ENCODE measurements at places on chromosomes 1 and 21. TPM values are rescaled to one million over a fixed set of nuclear protein-coding genes. Genes with fewer than 3 reads are reported as not detected.

GRCh38 chr1:38758820-38759219 is 100.8 kb downstream of the RRAGC start:
- no peak for DNase-seq
- no peaks in the 10 kb centered on the region for H3K4me1 ChIP-seq
- H3K27ac ChIP-seq: no peak overlapping the region
- no peaks in the 10 kb centered on the region for H3K36me3 ChIP-seq
- no peaks in the 10 kb centered on the region for H3K27me3 ChIP-seq

DNA sequence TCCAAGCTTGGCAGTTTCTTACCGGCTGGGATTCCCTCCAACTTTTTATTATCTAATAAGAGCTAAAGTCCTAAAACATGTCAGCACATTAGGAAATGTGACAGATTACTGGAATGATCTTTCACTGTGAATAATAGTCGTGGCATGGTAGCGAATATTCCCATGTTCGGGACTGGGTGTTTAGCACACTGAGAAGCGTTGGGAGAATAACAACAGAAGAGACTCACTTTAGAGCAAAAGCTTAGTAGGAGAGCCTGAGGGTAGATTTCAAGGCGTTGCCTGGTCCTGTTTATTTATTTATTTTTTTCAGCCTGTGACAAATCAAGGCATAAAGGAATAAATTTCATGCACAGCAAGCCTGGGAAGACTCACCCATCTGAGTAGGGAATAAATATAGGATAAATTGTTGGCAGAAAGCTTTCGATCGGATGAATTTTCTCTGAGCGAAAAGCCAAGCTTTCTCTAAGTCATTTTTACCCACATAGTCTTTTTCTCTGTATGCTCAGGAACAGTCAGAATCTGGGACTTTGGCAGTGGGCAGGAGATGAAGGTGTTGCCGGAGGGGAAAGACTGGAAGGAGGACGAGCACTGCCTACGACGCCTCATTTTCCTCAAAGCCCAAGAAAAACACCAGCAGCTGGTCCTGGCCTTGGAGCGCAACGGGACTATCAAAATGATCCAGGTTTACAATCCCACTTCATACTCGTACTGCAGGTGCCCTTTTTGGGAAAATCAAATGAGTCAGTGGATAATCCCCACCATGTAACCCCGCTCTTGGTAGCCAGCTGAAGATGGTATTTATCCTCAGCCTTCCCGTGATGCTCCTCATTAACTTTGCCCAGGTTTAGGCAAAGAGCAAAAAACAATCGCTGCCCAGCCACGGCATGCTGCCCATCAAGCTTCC is 97.2 kb downstream of the WDR64 start:
- no peaks in the 10 kb centered on the region for H3K36me3 ChIP-seq
- H3K27me3 ChIP-seq: no peaks in the 10 kb centered on the region
- H3K4me3 ChIP-seq: no peak overlapping the region
- no peak overlapping the region for H3K27ac ChIP-seq
- DNase-seq: no peak
- no peaks in the 10 kb centered on the region for H3K4me1 ChIP-seq

The ILDR2 gene
- 8.5 TPM for total RNA-seq

DNA sequence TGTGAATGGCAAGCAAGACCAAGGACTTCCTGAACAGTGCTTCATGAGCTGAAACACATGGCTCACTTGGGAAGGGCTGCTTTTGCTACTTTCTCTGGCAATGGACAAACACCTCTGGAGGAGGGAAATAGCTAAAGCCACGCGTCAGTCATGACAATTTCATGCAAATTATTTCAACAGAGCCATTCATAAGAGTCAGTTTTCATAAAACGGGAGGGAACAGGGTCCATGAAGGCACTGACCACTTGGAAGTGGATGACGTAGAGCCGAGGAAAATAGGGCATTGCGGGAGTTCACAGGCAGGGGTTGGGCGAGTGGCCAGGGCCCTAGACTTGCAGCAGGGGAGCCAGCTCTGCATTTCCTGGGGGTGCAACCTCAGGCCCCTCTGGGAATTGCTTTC is 43.9 kb downstream of the SDC3 start:
- H3K4me1 ChIP-seq: no peaks in the 10 kb centered on the region
- no peaks in the 10 kb centered on the region for H3K27me3 ChIP-seq
- H3K36me3 ChIP-seq: no peaks in the 10 kb centered on the region
- DNase-seq: no peak

DNA sequence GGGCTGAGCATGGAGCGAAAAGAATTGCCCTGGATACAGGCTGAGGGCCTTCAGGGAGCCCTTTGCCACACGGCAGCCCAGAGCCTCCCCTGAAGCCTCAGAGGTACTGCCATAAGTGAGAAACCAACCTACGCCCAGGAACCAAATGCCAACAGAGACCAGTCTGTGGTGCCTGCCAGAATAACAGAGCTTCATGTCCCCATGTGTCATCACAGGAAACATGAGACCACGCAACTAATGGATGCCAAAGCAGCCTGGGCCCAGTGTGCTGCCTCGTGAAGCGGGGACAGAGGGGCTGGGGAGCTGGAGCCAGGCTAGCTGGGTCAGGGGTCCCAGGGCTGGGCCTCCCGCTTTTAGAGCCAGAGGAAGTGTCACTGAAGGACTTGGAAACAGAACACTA is 18.7 kb upstream of the STUM start:
- H3K36me3 ChIP-seq: no peaks in the 10 kb centered on the region
- H3K4me3 ChIP-seq: no peak overlapping the region
- H3K27me3 ChIP-seq: no peaks in the 10 kb centered on the region
- no peak overlapping the region for H3K27ac ChIP-seq
- no peak for DNase-seq

The FAM72D gene
- total RNA-seq: not detected

GRCh38 chr1:79499541-79499940 is 493.0 kb upstream of the ADGRL4 start:
- no peaks in the 10 kb centered on the region for H3K27me3 ChIP-seq
- H3K27ac ChIP-seq: no peak overlapping the region
- DNase-seq: no peak
- H3K4me3 ChIP-seq: no peak overlapping the region
- H3K36me3 ChIP-seq: no peaks in the 10 kb centered on the region

DNA sequence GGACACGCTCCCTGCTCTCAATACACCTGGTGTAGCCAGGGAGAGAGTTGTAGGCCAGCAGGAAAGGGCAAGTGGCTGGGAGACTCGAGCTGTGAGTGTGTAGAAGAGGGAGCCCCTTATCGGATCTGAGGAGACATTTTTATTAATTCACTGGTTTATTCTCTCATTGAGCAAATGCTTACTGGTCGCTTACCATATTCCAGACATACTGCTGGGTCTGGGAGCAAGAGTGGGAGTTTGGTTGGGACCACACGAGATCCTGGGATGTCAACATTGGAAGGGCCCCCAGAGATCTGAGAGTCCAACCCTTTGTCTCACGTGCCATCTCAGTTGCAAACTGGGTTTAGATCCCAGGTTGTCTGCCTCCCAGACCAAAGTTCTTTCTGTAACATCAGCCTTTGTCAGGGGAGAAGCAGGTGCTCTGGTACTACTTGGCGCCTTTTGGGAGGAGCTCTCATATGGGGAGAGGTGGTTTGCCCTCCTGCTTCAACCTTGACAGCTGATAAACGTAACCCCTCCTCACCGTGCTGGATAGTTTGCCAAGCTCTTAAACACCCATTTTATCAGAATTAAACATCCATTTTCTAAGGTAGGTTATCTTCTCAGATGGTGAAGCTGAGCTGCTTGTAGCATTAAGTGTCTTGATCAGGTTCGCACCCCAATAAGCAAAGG is 742 bp downstream of the TMEM222 start:
- DNase-seq: no peak
- H3K4me3 ChIP-seq: peak overlapping the region; percentile 83
- peak overlapping the region; percentile 93 for H3K27ac ChIP-seq

- H3K27ac ChIP-seq: no peak overlapping the region
- H3K4me1 ChIP-seq: no peaks in the 10 kb centered on the region
- H3K36me3 ChIP-seq: no peaks in the 10 kb centered on the region
- H3K27me3 ChIP-seq: no peaks in the 10 kb centered on the region
Measured at GRCh38 chr1:163796394-163796821, 474.7 kb downstream of the NUF2 start.

DNA sequence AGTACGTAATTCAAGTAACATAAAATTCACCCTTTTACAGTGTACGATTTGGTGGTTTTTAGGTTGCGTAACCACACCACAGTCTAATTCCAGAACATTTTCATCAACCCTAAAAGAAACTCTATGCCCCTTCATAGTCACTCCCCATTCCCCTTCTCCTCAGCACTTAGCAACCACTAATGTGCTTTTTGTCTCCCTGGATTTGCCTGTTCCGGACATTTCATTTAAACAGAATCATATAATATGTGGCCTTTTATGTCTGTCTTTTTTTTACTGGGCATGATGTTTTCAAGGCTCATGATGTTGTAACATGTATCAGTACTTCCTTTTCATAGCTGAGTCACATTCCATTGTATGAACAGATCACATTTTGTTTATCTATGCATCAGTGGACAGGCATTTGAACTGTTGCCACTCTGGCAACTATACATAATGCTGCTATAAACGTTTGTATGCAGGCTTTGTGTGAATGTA is 20.8 kb downstream of the OBSCN start:
- no peak overlapping the region for H3K4me3 ChIP-seq
- no peak overlapping the region for H3K27ac ChIP-seq
- H3K27me3 ChIP-seq: no peaks in the 10 kb centered on the region
- DNase-seq: no peak

GRCh38 chr1:205009670-205010069 is 33.3 kb upstream of the CNTN2 start:
- H3K4me1 ChIP-seq: peaks cover 12% of the 10 kb centered on the region
- H3K27me3 ChIP-seq: no peaks in the 10 kb centered on the region
- no peak overlapping the region for H3K4me3 ChIP-seq
- no peak overlapping the region for H3K27ac ChIP-seq
- H3K36me3 ChIP-seq: no peaks in the 10 kb centered on the region

- peak overlapping the region; percentile 44 for H3K27ac ChIP-seq
- DNase-seq: peak; percentile 78
- H3K36me3 ChIP-seq: no peaks in the 10 kb centered on the region
- peaks cover 90% of the 10 kb centered on the region for H3K27me3 ChIP-seq
- H3K4me1 ChIP-seq: peaks cover 49% of the 10 kb centered on the region
Measured at GRCh38 chr1:47432071-47433036, 5.5 kb upstream of the FOXD2 start.

The OR2L3 gene
- total RNA-seq: not detected

DNA sequence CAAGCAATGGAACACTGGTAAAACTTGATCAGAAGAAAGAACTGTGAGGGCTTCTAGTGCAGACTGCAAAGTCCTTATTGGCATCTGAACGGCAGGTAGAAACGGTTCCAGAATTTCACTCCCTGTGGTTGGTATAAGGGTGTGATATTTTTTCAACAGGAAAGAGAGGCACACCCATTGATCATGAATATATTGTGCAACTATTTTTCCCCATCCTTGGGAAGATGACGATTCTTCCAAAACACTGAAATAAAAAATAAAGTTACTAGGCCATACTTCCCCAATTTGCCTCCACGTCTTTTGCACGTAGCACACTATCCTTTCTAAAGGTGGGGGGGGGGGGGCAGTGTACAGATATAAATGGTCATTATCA is 49.6 kb downstream of the TARBP1 start:
- no peak overlapping the region for H3K27ac ChIP-seq
- no peaks in the 10 kb centered on the region for H3K4me1 ChIP-seq
- no peak overlapping the region for H3K4me3 ChIP-seq
- no peaks in the 10 kb centered on the region for H3K27me3 ChIP-seq
- no peak for DNase-seq

All from heart right ventricle (tissue), 16 donors.